ELR (cell line): ENCODE measurements at places on chromosomes 16 and 17.

DNA sequence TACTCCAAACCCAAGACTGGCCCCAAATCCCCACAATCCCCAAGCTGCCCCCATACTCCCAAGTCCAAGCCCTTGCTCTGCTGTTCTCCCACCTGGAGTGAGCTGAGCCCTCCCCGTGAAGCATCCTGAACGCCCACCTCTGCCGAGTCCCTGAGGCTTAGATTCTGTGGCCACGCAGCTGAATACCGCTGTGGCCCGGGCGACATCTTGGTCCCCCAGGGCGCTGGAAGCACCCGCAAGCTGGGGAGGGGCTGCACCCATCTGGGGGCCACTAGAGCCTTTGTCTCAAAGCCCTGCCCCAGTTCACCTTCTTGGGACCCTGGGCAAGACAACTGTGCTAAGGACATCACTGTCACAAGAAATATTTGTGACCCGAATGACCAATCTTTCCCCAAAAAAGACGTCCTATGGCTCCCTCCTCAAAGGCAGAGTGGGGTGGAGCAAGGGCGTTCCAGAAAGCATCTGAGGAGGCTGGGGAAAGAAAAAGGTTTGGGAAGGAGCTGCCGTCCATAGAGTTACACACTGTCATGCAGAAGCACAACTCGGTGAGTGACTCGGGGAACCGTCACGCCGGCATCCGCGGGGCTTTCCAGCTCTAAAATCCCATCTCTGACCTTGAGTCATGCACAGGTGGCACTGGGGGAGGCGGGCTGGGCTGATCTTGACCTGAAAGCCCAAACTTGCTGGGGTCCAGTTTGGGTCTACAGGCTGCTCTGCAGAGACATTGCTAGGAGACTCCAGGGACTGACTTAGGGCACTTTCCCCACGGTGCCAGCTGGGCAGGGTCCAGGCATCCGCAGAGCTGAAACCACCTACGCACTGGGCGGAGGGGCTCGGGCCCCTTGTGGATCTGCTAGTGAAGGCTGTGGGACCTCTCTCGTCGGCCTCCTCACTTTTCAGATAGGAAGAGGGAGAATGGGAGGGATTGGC, 6.6 kb downstream of the PTX4 start:
- DNase-seq = peak; percentile 76

DNA sequence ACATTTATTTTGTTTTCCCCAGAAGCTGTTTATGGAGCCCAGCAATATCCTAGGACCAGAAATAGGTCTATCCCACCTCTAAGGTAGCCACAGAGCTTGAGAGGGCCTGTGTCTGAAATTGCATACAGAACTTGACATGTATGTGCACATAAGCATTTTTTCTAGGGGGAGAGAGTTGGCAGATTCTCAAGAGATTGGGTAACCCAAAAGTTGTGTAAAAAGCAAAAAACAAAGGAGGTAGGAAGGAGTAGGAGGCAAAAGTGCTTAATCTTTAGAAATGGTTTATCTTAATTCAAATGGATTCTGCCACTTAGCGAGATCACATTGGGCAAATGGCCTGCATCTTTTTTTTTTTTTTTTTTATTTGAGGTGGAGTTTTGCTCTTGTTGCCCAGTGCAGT, 3.5 kb downstream of the PLK1 start:
- DNase-seq = no peak

GRCh38 chr17:63986821-63987220, 11.3 kb upstream of the PRR29 start:
- no peak for DNase-seq

DNA sequence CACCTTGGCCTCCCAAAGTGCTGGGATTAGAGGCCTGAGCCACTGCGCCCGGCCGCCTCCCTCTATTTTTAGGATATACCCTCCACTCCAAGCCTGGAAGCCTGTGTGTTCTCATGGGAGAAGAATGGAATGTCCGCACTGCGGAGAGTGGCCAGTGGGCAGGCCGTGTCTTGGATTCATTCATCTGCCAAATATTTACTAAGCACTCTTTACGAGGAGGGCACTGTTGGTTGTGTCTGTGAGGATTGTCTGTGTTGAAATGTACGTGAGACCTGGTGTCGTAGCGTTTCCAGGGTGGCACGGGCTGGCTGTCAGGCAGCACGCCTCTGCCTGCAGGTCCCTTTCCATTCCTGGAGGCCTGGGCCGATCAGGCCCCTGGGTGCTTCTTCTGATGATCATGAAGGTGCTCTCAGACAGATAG, 19.2 kb downstream of the PGS1 start:
- no peak for DNase-seq

DNA sequence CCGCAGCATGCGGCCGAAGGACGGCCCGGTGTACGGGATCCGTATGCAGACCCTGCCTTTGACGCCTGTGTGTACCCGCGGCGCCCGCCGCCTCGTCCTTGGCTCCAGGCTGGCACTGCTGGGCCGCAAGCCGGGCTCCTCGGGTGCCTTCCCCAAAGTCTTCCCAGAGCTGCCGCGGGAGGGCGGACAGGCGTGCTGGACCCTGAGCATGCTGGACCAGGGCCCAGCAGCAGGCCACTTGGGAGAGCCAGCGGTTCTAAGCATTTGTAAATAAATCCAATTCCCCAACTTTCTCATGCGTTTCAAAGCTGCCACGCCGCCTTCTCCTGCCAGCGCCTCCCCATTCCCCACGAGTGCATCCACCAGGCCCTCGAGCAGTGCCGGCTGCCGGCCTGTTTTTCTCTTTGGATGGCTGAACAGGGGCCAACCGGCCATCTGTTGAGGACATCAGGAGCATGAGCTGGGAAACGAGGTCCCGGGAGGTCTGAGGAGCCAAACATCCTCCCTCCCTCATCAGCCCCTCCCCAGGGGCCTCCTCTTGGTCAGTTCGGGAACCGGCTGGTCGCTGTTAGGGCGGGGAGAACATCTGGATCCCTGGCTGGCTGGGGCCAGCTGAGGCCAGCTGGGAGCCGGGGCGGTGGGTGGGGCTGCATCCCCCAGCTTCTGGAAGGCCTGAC, 20.5 kb upstream of the PABPN1L start:
- no peak for DNase-seq

GRCh38 chr17:76681222-76682137, 29.3 kb downstream of the MXRA7 start:
- peak; percentile 77 for DNase-seq

GRCh38 chr16:89826531-89827382, 1.5 kb upstream of the SPIRE2 start:
- DNase-seq = no peak

- DNase-seq = no peak
Observed at GRCh38 chr17:4808378-4808767, 1.4 kb downstream of the PLD2 start.

GRCh38 chr16:28182183-28182582, 29.6 kb downstream of the XPO6 start:
- DNase-seq = peak; percentile 79
